ENCODE measurements at places on chromosomes 7 and 10. TPM values are rescaled to one million over a fixed set of nuclear protein-coding genes. Genes with fewer than 3 reads are reported as not detected.
A peak's percentile ranks its signal among the peaks of the same experiment; 100 is the strongest.

The LRWD1 gene
- 12.8 TPM for total RNA-seq

The GCC1 gene
- total RNA-seq: 32.3 TPM

The HMX2 gene
- total RNA-seq: 1.0 TPM

The MAT1A gene
- total RNA-seq: 3.9 TPM

The MMD2 gene
- total RNA-seq: 14.7 TPM

The OPN1SW gene
- total RNA-seq: not detected

The RBM17 gene
- 59.2 TPM for total RNA-seq

The FZD1 gene
- 26.6 TPM for total RNA-seq

The LAMTOR4 gene
- total RNA-seq: 243 TPM

The MUC3A gene
- 28.8 TPM for total RNA-seq

The ASIC3 gene
- 11.0 TPM for total RNA-seq

The ACTL6B gene
- not detected for total RNA-seq

The PLA2G12B gene
- total RNA-seq: not detected

The CLDN15 gene
- 17.4 TPM for total RNA-seq

The COL26A1 gene
- 10.3 TPM for total RNA-seq

The LIPJ gene
- 0.17 TPM for total RNA-seq

GRCh38 chr7:55250313-55250712 lies 114.8 kb upstream of the LANCL2 start:
- H3K36me3 ChIP-seq: no peaks in the 10 kb centered on the region
- no peaks in the 10 kb centered on the region for H3K27me3 ChIP-seq
- H3K4me3 ChIP-seq: no peak overlapping the region
- no peak for DNase-seq
- peaks cover 3% of the 10 kb centered on the region for H3K4me1 ChIP-seq

DNA sequence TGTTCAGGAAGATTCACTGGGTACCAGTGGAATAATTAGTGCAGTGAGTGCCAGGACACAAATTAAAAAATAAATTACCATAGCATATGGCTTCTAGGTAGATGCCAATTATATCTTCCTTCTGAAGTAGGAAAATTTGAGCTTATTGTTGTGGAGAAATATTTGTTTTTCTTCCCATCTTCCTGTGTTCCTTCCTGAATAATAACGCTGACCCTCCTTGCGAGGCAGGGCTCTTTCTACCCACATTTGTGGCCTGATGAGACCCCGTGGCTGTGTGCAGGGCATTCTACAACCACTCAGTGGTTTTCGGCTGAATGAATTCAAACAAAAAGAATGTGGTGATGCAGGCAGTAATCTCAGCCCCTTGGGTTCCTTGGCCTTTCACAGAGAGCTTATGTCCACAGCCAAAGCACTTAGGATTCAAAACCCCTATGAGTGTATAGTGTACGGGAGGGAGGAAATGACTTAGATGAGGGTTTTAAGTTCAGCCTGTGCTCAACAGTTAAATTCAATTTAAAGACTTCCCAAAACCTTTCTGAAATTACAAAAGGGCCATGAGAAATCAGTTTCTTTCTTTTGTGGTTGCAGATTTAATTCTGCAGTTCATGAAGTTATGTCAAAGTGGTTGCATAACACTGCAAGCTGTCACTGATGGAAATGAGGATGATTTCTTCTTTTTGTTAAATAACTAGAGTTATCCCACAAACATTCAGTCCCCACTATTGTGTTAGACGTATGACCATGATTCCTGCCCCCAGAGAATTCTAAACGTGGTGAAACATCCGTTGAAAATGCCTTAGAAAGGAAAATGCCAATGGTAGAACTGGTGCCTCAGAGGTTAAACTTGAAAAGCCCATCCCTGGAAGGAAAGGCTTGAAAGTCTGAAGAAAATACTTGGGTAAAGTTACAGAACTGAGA lies 255.3 kb downstream of the FZD1 start:
- no peaks in the 10 kb centered on the region for H3K4me1 ChIP-seq
- no peak overlapping the region for H3K4me3 ChIP-seq
- DNase-seq: no peak
- H3K27me3 ChIP-seq: no peaks in the 10 kb centered on the region

- no peaks in the 10 kb centered on the region for H3K36me3 ChIP-seq
- H3K4me1 ChIP-seq: no peaks in the 10 kb centered on the region
- no peak overlapping the region for H3K4me3 ChIP-seq
- no peaks in the 10 kb centered on the region for H3K27me3 ChIP-seq
Observed at GRCh38 chr7:132443761-132444520, 132.3 kb downstream of the PLXNA4 start.

DNA sequence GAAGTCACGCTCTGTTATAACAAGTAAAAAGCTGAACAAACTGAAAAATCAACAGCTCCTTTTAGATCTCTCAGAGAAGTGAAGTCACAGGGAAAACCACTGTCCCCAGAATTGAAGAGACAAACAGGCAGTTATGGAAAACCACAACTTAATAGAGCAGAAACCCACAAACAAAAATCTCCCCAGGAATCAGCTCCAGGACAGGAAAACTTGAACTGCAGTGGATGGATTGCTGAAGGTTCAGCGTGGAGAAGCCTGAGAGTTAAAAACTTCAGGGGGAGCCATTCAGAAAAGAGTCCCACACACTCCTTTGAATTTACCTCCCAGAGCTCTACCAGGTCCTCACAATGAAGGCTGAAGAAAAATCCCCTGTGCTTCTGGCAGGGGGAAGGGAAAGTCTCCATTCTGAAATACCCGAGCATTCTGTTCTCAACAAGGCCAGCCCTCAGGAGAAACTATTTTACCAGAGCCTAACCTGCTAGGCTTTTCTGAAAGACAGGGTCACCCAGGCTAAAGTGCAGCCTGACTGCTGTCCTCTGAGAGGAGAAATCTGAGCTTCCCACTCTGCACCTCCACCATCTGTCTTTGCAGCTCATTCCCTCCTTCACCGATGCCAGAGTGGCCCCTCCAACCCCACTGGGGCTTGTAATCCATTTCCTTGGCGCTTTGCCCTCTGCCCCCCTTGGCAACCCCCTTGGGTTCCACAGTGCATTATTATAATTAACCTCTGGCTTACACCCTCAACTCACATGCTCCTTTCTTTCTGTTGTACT lies 65.0 kb upstream of the CCNY start:
- H3K27ac ChIP-seq: no peak overlapping the region
- no peak overlapping the region for H3K4me3 ChIP-seq
- DNase-seq: no peak
- H3K27me3 ChIP-seq: no peaks in the 10 kb centered on the region
- no peaks in the 10 kb centered on the region for H3K4me1 ChIP-seq

DNA sequence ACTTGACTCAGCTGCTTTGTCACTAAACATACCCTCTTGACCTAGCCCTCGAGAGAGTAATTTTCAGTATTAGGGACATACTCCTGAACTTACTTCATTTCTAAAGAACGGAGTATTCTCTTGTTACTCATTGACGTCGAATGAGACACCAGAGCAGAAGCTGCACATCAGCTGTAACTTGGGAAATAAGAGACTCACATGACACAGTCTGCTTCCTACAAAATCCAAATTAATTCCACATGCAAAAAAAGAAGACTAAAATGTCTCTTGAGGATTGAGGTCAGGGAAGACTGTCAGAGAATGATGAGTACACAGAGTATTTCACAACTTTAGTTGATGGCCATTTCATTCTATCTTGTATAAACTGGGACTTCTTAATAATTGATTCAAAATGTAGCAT lies 114.7 kb upstream of the EGFR start:
- H3K27ac ChIP-seq: no peak overlapping the region
- no peaks in the 10 kb centered on the region for H3K27me3 ChIP-seq
- no peak for DNase-seq
- H3K4me3 ChIP-seq: no peak overlapping the region

- no peak for DNase-seq
- H3K27me3 ChIP-seq: no peaks in the 10 kb centered on the region
- H3K4me3 ChIP-seq: no peak overlapping the region
- H3K27ac ChIP-seq: no peak overlapping the region
- no peaks in the 10 kb centered on the region for H3K36me3 ChIP-seq
Observed at GRCh38 chr10:131020775-131021174, 290.7 kb downstream of the TCERG1L start.

DNA sequence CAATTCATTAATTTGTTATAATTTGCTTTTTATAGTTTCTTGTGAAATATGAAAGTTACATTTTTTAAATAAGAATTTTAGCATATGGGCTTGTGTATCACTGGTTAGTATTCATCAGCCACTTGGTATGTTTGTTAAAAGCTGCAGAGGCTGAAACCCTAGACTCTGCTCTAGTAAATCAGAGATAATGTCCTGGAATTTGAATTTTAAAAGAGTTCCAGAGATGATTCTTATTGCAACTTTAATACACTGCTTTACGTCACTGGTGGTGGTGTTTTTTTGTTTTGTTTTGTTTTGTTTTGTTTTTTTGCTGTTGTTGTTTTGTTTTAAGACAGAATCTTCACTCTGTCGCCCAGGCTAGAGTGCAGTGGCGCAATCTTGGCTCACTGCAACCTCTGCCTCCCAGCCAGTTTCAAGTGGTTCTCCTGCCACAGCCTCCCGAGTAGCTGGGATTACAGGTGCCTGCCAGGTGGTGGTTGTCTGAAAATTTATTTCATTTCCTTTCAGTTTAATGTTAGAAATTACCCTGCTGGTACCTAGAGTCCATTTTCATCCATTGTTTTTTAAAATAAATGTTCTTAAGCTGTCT lies 43.8 kb downstream of the PTPN12 start:
- H3K27ac ChIP-seq: no peak overlapping the region
- no peak overlapping the region for H3K4me3 ChIP-seq
- no peaks in the 10 kb centered on the region for H3K27me3 ChIP-seq
- H3K4me1 ChIP-seq: no peaks in the 10 kb centered on the region

- H3K36me3 ChIP-seq: no peaks in the 10 kb centered on the region
- no peaks in the 10 kb centered on the region for H3K4me1 ChIP-seq
- H3K4me3 ChIP-seq: no peak overlapping the region
- H3K27me3 ChIP-seq: no peaks in the 10 kb centered on the region
Observed at GRCh38 chr7:119974972-119975371, 298.0 kb upstream of the KCND2 start.

GRCh38 chr7:22858640-22859561 lies 36.3 kb upstream of the TOMM7 start:
- H3K27me3 ChIP-seq: no peaks in the 10 kb centered on the region
- no peaks in the 10 kb centered on the region for H3K36me3 ChIP-seq
- no peak for DNase-seq
- no peak overlapping the region for H3K27ac ChIP-seq
- H3K4me1 ChIP-seq: peaks cover 4% of the 10 kb centered on the region

- no peaks in the 10 kb centered on the region for H3K4me1 ChIP-seq
- H3K4me3 ChIP-seq: no peak overlapping the region
- H3K27me3 ChIP-seq: no peaks in the 10 kb centered on the region
- no peak overlapping the region for H3K27ac ChIP-seq
Observed at GRCh38 chr7:154743206-154743605, 259.7 kb downstream of the PAXIP1 start.

DNA sequence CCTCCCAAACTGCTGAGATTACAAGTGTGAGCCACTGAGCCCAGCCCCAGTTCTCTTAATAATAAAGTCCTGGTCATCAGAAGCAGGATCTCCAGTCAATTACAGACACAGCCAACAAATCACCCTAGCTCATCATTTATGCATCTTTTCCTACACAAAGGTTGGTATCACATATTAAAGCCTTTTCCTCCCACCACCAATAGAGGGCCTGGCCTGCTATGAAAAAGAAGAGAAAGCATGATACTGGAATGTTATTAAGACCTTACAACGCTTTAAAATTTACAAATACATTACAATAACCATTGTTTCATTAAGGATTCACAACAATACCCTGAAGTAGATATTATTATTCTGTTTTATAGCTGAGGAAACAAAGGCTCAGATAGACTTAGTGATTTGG lies 25.9 kb downstream of the VAX1 start:
- no peaks in the 10 kb centered on the region for H3K4me1 ChIP-seq
- DNase-seq: no peak
- H3K27ac ChIP-seq: no peak overlapping the region
- H3K4me3 ChIP-seq: no peak overlapping the region
- no peaks in the 10 kb centered on the region for H3K27me3 ChIP-seq
- H3K36me3 ChIP-seq: no peaks in the 10 kb centered on the region

DNA sequence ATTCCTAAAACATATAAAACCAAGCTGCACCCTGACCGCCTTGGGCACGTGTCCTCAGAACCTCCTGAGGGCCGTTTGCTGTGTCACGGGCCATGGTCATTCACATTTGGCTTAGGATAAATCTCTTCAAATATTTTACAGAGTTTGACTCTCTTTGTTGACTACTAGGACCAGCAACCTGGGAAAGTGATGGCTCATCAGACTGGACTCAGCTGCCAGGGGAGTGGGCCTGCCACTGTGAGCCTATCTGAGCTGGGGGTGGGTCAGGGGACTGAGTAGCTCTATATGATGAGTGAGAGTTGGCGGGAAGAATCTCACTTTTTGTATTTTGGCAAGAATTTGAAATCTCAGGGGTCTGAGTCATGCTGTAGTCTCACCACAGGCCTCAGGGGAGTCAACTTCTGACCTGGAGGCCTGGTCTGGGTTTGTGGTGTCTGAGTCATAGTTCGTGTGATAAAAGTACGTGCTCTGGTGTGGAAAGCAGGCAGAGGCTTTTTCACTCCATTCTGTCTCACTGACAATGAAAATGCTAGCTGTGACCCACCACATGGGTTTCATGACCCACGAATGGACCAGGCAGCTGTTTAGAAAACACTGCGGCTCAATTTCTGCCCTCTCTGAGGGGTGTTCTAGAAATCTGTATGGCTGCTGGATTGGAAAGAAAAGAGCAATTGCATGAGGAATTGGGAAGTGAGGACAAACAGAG lies 4.2 kb upstream of the UPP1 start:
- no peak for DNase-seq
- no peak overlapping the region for H3K27ac ChIP-seq
- H3K27me3 ChIP-seq: no peaks in the 10 kb centered on the region
- no peaks in the 10 kb centered on the region for H3K36me3 ChIP-seq

GRCh38 chr10:72274730-72275350 lies 1.1 kb downstream of the DDIT4 start:
- H3K27me3 ChIP-seq: no peaks in the 10 kb centered on the region
- peak overlapping the region; percentile 98 for H3K27ac ChIP-seq
- H3K36me3 ChIP-seq: no peaks in the 10 kb centered on the region

DNA sequence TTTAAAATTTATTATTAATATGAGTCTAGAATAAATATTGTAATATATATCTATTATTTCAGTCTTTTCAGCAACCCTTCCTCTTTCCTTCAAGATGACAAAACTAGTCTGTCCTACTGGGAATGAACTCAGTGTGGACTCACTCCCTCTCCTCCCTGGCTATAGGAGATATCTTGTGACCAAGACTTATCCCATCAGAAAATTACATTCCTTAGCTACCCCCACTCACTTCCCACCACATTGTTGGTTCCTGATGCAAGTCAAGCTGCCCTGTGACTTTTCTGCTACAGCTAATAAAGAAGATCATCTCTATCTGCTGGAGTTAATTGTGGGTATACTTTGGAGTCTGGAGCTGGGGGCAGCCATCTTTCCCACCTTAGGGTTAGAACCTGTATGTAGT lies 28.0 kb upstream of the MCU start:
- no peaks in the 10 kb centered on the region for H3K4me1 ChIP-seq
- H3K36me3 ChIP-seq: no peaks in the 10 kb centered on the region
- no peak overlapping the region for H3K27ac ChIP-seq
- no peak overlapping the region for H3K4me3 ChIP-seq

GRCh38 chr7:47291461-47292081 lies 290.3 kb downstream of the TNS3 start:
- H3K4me1 ChIP-seq: no peaks in the 10 kb centered on the region
- no peak overlapping the region for H3K27ac ChIP-seq
- no peaks in the 10 kb centered on the region for H3K27me3 ChIP-seq
